Activated B cell treated with CpG ODN at 0.5 μM for 24 hours (primary cell): ENCODE measurements at places on chromosomes 1 and 21.

DNA sequence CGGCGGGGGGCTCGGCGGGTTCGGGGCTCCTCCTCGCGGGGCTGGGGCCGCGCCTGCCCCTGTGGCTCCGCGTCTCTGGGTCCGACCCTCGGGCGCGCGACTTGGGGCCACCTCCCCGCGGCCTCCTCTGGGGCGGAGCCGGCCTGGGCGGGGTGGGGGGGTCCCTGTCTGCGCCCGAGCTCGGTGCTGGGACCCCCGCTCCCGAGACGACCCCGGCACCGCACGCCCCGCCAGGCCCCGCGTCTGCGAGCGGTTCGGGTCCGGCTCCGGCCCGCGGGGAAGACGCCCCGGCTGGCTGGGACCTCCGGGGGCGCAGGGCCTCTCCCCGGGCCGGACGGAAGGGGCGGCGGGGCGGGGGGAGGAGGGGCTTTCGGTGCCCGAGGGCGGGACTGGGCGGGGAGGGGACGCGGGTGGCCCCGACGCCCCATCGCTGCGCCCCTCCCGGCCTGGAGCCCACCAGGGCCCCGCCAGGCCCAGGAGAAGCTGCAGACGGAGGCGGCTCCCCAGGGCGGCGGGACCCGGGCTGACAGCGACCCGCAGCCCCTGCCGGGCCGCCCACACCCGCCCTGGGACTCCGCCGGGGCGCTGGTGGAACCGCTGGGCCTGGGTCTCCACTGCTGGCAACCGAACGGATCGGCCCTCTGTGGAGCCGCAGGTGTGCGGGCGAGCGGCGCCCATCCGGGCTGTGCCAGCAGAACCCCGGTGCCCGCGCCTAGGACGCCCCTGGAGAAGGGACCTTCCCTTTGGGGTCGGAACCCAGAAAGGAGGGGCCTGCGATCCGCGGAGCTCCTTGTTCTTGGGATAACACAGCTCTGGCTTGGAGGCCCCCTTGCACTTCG, 610 bp downstream of the COL6A2 start:
- no peaks in the 10 kb centered on the region for H3K4me1 ChIP-seq
- no peak overlapping the region for H3K27ac ChIP-seq
- peak; percentile 15 for DNase-seq

GRCh38 chr21:16605597-16605996, 875.8 kb downstream of the USP25 start:
- H3K36me3 ChIP-seq, result no peaks in the 10 kb centered on the region
- H3K27ac ChIP-seq, result no peak overlapping the region
- no peaks in the 10 kb centered on the region for H3K4me1 ChIP-seq
- no peak for DNase-seq
- no peaks in the 10 kb centered on the region for H3K27me3 ChIP-seq

DNA sequence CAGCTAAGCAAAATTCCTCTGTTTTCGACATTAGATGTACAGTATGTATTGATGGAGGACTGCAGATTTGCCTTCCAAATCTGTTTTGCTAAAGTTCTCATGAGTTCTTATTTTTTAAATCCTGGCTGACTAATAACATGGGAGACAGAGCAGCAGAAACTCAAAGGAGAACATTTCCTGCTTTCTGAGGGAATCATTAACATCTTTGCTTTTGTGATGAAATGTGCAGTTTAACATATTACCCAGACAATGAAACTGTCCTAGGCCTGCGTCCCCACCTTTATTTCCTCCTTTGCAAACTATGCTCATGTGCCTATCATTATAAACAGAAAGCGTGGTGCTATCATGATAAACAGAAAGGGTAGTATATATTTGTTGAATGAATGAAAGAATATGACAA, 149.9 kb downstream of the ZP4 start:
- H3K27me3 ChIP-seq, result no peaks in the 10 kb centered on the region
- no peak overlapping the region for H3K27ac ChIP-seq

GRCh38 chr1:31765516-31765915, 1.4 kb upstream of the ADGRB2 start:
- peaks cover 3% of the 10 kb centered on the region for H3K27me3 ChIP-seq
- no peaks in the 10 kb centered on the region for H3K36me3 ChIP-seq
- peaks cover 46% of the 10 kb centered on the region for H3K4me1 ChIP-seq
- H3K27ac ChIP-seq, result no peak overlapping the region
- DNase-seq, result no peak
- no peak overlapping the region for H3K4me3 ChIP-seq

DNA sequence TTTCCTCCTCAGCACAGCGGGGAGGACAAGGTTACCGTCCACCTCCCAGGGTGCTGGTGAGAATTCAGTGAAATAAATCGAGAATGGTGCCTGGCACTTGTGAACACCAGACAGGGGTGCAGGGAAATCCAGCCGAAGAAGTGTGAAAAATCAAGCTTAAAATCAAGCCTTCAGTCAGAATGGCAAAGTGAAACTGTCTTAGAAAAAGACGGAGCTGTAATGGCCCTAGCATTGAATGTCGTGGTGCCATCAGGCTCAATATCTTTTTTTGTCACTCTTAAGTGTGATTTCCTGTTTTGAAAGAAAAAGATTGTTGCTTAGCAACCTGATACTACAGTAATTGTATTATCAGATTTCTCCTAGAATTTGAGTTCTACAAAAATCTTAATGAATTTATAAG, 22.1 kb downstream of the EDARADD start:
- H3K4me1 ChIP-seq, result peaks cover 6% of the 10 kb centered on the region
- DNase-seq, result no peak
- no peak overlapping the region for H3K4me3 ChIP-seq
- peaks cover 10% of the 10 kb centered on the region for H3K27me3 ChIP-seq

GRCh38 chr1:19682257-19682656, 17.6 kb downstream of the HTR6 start:
- no peaks in the 10 kb centered on the region for H3K27me3 ChIP-seq
- no peaks in the 10 kb centered on the region for H3K4me1 ChIP-seq
- H3K27ac ChIP-seq, result no peak overlapping the region

- H3K4me1 ChIP-seq, result peaks cover 3% of the 10 kb centered on the region
- no peak overlapping the region for H3K4me3 ChIP-seq
- DNase-seq, result no peak
- no peaks in the 10 kb centered on the region for H3K27me3 ChIP-seq
These were observed 45.3 kb downstream of the TARBP1 start for GRCh38 chr1:234433563-234434285.

GRCh38 chr1:240619906-240620621, 8.1 kb upstream of the GREM2 start:
- no peak for DNase-seq
- no peak overlapping the region for H3K27ac ChIP-seq
- H3K4me1 ChIP-seq, result no peaks in the 10 kb centered on the region
- no peaks in the 10 kb centered on the region for H3K27me3 ChIP-seq
- H3K36me3 ChIP-seq, result no peaks in the 10 kb centered on the region

GRCh38 chr1:99266726-99267125, 2.4 kb downstream of the PLPPR4 start:
- H3K27ac ChIP-seq, result no peak overlapping the region
- H3K4me3 ChIP-seq, result no peak overlapping the region

DNA sequence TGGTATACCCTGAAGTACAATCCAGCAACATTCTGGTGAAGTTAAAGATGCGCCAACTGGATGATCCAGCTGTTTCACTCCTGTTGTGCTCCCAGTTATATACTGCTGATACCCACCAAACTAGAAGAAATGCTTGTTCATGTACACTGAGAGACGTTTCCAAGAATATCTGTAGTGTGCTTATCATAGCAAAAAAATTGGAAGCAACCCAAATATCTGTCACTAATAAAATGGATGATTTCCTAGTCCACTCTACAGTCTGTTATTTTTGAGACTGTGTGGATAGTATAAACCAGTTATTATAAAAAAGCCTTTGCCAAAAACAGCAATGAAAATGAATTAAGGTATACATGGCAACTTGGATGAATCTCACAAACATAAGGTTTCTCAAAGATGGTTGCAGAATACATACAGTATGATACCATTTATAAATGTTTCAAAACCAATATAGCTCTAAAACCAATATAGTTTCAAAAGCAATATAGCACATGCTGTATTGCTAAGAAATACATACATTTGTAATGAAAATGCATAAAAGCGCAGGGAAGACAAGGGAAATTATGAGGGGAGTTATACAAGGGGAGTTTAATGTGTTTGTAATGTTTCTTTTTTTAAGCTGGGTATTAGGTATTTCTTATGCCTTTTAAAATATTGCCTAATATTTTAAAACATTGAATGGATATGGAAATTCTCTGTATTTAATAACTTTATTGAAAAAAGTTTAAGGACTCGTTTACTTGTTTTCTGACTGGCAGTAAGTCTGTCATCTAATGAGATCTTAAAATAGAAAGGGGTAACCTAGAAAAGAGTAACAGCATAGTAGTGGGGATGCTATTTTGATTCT, 36.5 kb downstream of the GPSM2 start:
- DNase-seq, result no peak
- H3K4me3 ChIP-seq, result no peak overlapping the region
- no peaks in the 10 kb centered on the region for H3K4me1 ChIP-seq
- H3K36me3 ChIP-seq, result no peaks in the 10 kb centered on the region
- no peak overlapping the region for H3K27ac ChIP-seq
- H3K27me3 ChIP-seq, result no peaks in the 10 kb centered on the region

- H3K27ac ChIP-seq, result no peak overlapping the region
- no peak overlapping the region for H3K4me3 ChIP-seq
- no peak for DNase-seq
- no peaks in the 10 kb centered on the region for H3K4me1 ChIP-seq
- no peaks in the 10 kb centered on the region for H3K36me3 ChIP-seq
- no peaks in the 10 kb centered on the region for H3K27me3 ChIP-seq
These were observed 590.5 kb upstream of the ADAMTS5 start for GRCh38 chr21:27557356-27557755.

- no peak overlapping the region for H3K27ac ChIP-seq
- H3K36me3 ChIP-seq, result peaks cover 61% of the 10 kb centered on the region
- H3K4me1 ChIP-seq, result no peaks in the 10 kb centered on the region
- DNase-seq, result no peak
- H3K27me3 ChIP-seq, result no peaks in the 10 kb centered on the region
These were observed 33.6 kb downstream of the SOAT1 start for GRCh38 chr1:179327196-179327595.

DNA sequence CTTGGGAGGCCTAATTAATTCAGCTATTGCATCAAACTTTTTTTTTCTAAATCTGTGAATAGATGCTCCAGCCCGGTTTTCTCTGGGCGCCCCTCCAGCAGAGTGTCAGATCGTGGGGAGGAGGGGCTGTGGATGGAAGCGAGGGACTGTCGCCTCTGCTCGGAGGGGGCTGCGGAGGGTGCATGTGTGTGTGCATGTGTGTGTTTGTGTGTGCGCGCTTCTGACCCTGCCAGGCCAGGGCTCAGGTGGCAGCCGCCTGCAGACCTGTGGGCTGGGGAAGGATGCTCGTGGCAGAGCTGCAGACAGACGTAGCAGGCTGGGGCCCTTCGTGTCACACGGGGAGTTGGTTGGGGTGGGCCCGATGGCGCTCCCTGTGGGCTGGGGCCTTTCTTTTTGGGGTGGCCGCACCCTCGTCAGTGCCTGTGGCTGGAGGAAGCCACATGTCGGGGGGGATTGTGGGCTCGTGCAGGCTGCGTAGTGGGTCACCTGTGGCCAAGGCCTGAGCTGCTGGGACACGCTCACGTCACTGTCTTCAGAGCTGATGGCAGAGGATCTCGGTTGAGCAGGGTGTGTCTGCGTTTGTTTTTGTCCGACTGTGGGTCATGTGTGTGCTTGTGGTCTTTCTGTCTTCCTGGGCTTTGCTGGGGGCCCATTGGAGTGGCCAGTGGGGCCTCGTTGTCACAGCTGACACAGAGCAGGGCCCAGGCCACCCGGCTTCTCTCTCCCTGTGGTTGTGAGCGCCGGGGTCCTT, 2.8 kb downstream of the SKI start:
- peak overlapping the region; percentile 76 for H3K27ac ChIP-seq
- no peaks in the 10 kb centered on the region for H3K27me3 ChIP-seq
- peaks cover 70% of the 10 kb centered on the region for H3K4me1 ChIP-seq
- no peak for DNase-seq
